ENCODE measurements at places on chromosomes 3 and 15. TPM values are rescaled to one million over a fixed set of nuclear protein-coding genes. Genes with fewer than 3 reads are reported as not detected.

Gene SLC9A9
- 6.6 TPM for total RNA-seq

Gene LRRIQ4
- 0.07 TPM for total RNA-seq

Gene PDIA5
- total RNA-seq = 77.5 TPM

Gene CHRM5
- not detected for total RNA-seq

Gene ADAMTS9
- 3.7 TPM for total RNA-seq

Gene XYLB
- 8.8 TPM for total RNA-seq

Gene PRICKLE2
- 35.4 TPM for total RNA-seq

Data from smooth muscle cell of the pulmonary artery (primary cell).